Stimulated activated CD4-positive, alpha-beta T cell treated with anti-CD3 and anti-CD28 coated beads, Interleukin-1b, Interleukin-23, amount 100 ng/mL, for 24 hours (primary cell): ENCODE measurements at places on chromosomes 12 and 14.

- DNase-seq, result no peak
Measured at GRCh38 chr14:85530626-85531025, 682 bp downstream of the FLRT2 start.

- no peak for DNase-seq
Measured at GRCh38 chr12:46550266-46550879, 177.8 kb upstream of the SLC38A2 start.

DNA sequence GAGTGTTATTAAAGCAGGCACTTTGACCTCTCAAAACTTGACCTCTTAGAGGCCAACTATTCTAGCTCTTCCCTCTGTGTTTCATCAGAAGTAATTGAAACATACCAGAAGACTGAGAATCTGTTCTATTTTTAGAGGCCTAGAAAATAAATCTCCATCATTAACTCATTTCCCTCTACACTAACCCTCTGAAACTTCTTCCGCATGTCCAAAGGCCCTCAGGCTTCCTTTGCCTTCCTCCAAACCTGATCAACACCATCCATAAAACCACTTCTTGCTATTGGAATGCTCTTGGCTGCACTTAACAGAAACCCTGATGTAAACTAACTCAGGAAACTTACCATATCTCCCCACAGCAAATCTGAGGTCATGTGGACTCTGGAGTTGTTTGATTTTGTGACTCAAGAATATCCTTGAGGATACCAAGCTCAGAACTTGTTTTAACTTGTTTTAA, 196.4 kb downstream of the RPAP3 start:
- no peak for DNase-seq

GRCh38 chr14:73255005-73255400, 17.7 kb downstream of the PAPLN start:
- no peak for DNase-seq

DNA sequence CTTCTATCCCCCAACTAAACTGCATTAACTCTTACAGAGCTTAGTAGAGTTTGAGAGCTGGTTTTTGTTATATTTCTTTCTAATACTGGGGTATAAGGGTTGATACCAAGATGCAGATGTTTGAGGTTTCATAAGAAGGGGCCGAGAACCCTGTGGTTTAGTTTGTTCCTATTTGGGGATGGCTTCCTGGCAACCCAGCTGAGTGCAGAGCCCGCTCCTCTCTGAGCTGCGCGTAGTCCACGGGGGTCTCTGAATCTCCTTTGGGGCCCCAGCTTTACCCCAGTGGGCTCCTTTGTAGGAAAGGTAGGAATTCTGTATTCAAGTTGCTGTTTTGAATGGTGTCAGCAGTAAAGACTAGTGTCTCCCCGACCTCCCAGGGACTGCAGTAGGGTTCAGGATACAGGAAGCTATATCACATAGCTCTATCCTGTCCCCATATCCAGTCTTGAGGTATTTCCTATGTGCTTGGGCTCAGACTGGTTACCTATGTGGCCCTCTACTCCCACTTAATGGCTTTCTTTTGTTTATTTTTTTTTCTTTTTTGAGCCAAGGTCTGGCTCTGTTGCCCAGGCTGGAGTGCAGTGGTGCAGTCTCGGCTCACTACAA, 25.4 kb downstream of the PLXNC1 start:
- no peak for DNase-seq

DNA sequence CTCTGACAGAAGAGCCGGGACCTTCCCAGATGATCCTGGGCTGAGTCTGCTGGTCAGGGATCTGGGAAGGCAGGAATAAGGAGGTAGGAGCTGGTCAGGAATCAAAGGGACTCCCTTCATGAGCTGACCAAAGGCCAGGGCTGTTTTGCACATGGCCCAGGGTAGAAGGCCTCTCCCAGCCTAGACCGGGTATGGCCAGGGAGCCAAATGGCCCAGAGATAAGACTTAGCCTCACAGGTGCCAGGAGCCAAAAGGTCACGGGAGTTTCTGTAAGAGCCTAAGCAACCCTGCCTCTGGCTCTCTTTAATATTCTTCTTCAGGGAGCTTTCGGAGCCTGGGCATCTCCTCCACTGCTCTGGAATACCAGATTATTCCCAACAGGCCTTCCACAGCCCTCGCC, 191.3 kb upstream of the PWP1 start:
- DNase-seq, result no peak

DNA sequence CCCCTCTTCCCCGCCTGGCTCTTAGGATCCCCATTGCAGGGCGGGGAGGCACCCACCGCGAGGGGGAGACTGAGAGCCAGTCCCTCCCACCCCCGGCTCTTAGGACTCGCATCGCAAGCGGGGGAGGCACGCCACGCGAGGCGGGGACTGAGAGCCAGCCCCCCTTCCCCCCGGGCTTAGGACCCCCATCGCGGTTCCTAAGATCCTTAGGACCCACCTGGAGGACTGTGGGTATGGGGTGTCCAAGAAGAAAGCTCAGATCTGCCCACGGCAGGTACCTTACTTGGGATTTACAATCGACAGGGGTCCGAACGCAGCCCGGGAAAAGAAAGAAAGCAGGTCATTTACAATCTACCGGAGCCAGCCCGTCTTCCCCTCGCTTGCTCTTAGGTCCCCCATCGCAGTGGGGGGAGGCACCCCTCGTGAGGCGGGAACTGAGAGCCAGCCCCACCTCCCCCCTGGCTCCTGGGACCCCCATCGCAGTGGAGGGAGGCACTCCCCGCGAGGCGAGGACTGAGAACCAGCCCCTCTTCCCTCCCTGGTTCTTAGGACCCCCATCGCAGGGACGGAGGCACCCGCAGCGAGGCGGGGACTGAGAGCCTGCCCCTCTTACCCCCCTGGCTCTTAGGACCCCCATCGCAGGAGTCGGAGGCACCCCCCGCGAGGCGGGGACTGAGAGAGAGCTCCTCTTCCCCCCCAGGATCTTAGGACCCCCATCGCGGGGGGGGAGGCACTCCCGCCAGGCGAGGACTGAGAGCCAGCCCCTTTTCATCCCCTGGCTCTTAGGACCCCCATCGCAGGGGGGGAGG, 43.7 kb downstream of the DDX11 start:
- peak; percentile 42 for DNase-seq

- no peak for DNase-seq
Measured at GRCh38 chr12:114664651-114665320, 19.2 kb downstream of the TBX3 start.

DNA sequence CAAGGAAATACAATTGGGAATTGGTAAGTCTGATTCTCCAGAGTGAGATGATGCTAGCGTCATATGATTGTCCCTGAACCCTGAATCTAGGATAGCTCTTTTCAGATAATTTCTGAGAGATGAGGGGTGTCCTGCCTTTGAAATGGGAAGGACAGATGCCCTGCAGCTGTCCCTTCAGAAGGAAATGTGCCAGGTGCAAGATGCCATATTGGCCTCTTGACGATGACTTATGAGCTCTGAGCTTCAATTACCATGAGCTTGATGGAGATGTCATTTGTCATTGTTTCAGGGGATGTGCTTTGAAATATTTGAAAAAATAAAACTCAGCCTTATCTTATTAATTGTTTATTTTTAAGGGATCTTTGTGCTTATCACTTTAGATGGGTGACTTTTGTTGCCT, 185.1 kb downstream of the DACT1 start:
- no peak for DNase-seq

GRCh38 chr12:122064780-122065588, 13.6 kb upstream of the MLXIP start:
- DNase-seq, result no peak

- no peak for DNase-seq
Measured at GRCh38 chr12:114396153-114396868, 9.6 kb downstream of the TBX5 start.

- no peak for DNase-seq
Measured at GRCh38 chr14:69260190-69260860, 367 bp downstream of the GALNT16 start.

- DNase-seq, result no peak
Measured at GRCh38 chr12:121484967-121485366, 85.0 kb downstream of the RNF34 start.

- no peak for DNase-seq
Measured at GRCh38 chr14:101980700-101981099, 16.3 kb downstream of the DYNC1H1 start.

- no peak for DNase-seq
Measured at GRCh38 chr14:55052269-55052930, 953 bp downstream of the MAPK1IP1L start.

- DNase-seq, result no peak
Measured at GRCh38 chr14:92724516-92725340, 23.7 kb downstream of the LGMN start.

DNA sequence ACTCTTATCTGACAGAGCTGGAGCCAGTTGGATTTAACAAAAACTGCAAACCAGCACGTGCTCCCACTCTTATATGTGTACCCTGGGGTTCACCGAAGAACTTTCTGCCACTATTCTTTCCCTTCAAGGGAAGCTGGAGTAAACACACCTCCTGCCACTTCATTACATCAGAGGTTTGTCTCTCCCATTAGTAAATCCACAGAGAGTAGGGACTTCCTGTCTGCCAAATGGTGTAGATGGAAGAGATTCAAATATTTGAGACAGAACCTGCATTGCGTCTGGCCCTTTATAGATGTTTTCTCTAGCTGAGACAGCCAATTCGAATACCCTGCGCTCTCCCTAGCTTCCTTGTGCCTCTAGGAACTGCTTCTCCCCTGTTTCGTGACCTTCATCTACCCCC, 29.1 kb upstream of the AEBP2 start:
- DNase-seq, result no peak

DNA sequence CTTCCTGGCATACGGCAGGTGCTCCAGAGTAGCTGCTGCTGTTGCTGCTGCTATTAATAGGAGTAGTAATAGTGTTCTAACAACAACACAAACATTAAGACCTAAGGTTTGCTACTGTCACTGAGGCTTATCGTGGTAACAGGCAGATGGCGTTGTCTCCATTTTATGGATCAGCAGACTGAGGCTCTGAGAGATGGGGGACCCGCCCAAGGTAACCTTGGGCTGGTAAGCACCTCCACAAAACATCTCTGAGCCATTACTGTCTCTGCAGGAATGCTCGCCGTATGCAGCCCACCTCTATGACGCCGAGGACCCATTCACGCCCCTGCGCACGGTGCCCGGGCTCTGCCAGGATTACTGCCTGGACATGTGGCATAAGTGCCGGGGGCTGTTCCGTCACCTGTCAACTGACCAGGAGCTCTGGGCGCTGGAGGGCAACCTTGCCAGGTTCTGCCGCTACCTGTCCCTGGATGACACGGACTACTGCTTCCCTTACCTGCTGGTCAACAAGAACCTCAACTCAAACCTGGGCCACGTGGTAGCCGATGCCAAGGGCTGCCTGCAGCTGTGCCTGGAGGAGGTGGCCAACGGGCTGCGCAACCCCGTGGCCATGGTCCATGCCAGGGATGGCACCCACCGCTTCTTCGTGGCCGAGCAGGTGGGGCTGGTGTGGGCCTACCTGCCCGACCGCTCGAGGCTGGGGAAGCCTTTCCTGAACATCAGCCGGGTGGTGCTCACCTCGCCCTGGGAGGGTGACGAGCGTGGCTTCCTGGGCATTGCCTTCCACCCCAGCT, 7.2 kb downstream of the HHIPL1 start:
- no peak for DNase-seq

DNA sequence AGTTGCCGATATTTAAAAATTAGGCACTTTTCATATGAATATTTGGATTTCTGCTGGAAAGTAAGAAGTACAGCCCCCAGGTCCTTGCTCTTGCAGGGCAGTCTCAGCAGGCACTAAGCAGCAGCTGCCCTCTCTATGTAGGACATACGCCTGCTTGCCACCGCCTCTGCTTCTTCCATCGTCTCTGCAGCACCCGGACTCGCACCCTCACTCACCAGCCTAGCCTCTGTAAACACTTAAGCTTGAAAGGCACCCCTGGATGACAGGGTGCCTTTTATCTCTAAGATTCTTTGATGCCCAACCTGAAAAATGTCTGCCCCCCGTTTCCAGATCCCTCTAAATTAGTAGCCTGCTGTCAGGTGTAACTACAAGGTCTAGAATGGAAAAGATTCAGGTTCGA, 19.0 kb downstream of the OTUB2 start:
- DNase-seq, result no peak

DNA sequence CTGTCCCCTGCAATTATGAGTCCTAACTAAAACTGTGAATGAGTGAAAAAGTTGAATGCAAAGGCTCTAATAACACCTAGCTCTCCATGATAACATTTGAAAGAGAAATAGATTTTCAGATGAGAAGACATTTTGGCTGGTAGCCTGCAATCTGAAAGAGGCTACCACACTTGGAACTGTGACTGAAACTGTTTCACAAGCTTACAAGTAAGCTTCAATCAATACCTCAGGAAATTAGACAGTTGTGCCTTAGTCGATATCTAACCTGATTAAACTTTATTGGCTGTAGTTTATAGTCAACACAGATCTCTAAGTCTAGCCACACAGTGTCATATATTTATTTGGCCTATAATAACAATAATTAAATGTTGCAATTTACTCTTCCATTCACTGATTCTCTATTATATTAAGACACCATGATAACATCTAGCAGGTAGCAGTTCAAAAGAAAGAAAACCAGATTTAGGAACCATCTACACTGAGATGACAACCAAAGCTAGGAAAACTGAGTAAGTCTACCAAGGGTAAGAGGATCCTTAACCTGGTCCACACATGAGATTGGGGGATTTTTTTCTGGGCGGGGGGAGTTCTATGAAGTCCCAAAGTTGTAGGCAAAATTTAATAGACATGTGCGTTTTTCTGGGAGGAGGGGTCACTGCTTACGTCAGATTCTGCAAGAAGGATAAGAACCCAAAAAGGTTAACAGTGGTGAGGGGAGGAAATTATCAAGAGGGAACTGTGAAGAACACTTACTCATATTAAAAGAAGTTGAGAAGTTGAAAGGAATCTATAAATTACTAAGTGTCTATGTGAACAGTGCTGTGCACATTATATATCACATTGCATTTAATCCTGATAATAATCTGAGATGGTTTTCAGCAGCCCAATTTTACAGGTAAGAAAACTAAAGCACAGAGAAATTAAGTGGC, 65.8 kb downstream of the NUMB start:
- DNase-seq, result no peak

DNA sequence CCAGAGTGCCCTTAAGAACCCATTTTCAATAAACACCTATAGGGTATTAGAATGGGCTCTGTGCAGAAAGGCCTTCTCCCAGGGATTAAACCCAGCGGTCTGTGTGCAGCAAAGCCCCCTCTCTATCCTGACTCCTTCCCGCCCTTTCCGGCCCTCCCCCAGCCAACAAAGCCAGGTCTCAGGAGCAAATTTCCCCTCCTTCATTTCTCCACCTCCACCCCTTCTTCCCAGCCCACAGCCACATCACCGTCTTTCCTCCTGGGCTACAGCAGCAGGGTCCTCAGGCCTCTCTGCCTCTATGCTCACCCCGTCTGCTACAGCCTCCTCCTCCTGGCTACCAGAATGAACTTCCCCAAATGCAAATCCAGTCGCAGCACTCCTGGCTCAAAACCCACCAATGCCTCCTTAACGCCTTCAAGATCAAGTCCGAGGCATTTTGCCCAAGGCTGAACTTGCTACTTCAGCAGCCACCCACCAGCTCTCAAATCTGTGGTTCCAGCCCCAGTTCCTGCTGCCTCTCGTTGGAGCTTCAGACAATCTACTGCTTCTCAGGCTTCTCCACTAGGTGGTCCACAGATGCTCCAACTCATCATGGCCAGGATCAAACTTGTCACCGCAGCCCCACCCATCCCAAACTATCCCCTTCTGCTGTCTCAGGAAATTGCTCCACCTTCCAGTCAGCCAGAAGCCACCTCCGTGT, 134.8 kb downstream of the BCL11B start:
- no peak for DNase-seq
